ENCODE measurements at places on chromosomes 6 and 20.
A peak's percentile ranks its signal among the peaks of the same experiment; 100 is the strongest.

DNA sequence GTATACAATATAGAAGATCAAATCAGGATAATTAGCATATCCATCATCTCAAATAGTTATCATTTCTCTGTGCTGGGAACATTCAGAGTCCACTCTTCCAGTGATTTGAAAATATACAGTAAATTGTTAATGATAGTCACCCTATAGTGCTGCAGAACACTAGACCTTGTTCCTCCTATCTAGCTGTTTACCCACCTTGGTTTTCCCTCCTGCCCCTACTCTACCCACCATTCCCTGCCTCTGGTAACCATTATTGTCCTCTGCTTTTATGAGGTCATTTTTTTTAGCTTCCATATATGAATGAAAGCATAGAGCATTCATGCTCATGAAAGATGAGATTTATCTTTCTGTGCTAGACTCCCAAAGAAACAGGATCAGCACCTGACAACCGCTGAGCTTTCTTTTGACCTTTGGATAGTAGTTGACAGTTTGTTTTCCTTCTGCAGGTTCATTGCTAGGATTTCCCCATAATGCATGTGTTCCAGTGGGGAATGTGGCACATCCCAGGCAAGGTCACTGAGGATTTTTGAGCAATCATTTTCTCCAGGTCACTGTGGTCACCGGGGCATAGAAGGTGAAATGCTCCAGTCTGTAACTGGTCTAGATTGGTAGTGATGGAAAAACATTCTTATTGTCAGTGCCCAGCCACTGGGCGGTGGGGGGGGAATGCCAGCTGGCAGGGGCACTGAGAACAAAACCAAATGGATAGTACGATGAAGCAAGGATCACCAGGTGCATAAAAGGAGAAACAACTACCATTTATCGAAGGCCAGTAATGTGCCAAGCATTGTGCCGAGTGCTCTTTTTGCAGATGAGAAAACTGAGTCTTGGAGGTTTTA, 33.6 kb upstream of the BCAS1 start:
- DNase-seq = no peak

GRCh38 chr6:45477790-45478189, 100.1 kb upstream of the SUPT3H start:
- DNase-seq = no peak

DNA sequence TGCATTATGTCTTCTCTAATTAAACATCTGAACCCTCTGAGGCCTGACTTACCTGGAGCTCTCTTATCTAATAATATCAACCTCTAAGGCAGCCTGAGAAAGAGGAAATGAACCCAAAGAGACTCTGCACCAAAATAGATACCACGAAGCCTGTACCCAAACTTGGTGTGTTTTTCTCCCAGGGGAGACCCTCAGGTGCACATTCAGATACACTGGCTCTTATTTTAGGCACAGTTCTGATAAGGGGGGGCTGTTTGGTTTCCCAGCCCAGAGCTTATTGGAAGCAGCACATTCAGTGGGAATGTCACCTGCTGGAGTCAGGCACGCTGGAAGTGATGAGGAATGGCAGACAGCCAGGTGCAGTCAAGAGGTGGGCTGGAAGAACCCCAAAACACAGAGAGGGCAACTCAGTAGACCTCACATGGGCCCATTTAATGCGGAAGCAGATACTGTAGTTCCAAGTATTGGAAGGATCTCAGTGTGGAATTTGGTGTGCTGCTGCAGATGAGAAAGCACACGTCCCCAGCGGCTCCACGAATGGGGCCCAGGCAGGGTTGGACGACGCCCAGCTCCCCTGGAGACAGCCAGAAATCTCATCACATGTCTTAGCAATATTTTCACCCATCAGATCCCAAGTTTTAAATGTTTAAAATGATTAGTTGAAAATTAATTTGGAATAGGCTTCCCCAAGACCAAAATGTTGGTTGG, 9.7 kb upstream of the CCR6 start:
- no peak for DNase-seq

DNA sequence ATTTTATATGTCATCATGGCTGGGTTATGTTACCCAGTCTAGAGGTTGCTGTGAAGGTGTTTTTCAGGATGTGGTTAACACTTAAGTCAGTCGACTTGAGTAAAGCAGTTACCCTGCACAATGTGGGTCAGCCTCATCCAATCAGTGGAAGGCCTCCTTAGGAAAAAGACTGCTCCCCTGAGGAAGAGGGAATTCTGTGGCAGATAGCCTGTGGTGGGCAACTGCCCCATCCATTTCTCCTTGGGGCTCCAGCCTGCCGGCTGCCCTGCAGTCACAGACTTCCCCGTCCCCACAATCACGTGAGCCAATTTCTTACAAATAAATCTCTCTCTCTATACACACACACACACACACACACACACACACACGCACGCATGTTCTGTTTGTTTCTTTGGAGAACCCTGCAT, 34.5 kb upstream of the MPC1 start:
- DNase-seq = no peak

DNA sequence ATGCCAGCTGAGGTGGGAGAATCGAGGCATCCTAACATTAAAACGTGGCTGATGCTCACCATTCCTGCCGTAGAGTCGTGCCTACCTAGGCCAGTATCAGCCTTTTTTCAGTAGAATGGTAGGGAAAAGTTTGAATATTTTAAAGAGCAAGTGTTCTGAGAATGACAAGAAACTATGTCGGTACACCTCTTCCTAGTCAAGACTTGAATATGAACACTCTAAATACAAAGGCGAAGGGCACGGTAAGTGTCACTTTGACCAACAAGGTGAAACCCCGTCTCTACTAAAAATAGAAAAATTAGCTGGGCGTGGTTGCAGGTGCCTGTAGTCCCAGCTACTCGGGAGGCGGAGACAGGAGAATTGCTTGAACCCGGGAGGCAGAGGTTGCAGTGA, 1.0 kb downstream of the GINM1 start:
- DNase-seq = no peak

DNA sequence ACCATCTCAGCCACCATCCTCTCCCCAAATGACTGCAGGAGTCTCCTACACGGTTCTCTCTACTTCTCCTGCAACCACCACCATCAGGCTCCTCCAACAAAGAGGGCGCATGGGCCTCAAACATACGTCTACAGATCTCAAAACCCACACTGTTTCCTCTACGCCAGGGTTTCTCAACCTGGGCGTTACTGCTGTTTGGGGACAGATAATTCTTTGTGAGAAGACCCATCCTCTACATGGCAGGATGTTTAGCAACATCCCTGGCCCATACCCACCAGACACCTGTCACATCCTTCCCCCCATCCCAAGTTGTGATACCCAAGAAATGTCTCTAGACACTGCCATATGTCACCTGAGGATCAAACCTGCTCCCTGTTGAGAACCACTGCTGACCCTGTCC, 45.0 kb downstream of the ELMO2 start:
- DNase-seq = peak; percentile 18

DNA sequence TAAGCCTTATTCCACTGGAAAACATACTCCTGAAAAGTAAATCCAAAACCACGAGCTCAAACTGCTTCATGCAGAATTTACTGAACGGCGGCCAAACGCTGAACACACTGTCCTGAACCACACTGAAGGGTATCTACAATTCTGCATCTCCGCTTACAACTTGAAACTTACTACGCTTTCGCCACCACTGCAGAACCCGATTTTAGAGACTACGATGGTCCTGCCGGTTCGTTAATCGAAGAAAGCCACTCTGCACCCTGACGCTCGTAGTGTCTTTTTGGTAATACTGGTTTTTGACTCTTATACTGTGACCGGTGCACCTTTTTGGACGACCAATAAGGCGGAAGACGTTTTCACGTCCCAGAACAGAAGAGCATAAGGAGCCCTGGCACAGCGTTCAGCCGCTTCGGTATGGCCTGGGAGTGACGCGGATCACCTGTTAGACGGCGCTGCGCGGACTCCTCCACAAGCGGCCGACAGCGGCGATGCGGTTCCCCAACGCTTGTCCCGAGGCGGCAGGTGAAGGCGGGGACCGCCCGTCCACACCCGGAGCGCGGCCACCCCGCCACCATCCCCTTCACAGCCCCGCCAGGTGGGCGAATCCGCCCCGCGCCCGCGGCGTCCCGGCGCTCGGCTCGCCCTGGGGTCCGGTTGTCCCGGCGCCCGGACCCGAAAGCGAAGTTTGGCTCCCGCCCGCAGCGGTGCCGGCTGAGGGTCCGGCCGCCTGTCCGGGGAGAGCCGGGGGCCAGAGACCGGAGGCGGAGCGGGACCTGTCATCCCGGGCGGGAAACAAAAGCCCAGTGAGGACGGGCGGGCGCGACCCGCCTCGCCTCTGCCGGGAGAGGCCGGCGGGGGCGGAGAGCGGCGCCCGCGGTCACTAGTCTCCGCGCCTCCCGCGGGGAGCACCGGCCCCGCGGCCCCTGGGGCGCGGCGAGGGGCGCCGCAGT, 784 bp downstream of the FKBP5 start:
- DNase-seq = peak; percentile 51

GRCh38 chr6:35711731-35712130, 23.0 kb upstream of the FKBP5 start:
- DNase-seq = no peak

DNA sequence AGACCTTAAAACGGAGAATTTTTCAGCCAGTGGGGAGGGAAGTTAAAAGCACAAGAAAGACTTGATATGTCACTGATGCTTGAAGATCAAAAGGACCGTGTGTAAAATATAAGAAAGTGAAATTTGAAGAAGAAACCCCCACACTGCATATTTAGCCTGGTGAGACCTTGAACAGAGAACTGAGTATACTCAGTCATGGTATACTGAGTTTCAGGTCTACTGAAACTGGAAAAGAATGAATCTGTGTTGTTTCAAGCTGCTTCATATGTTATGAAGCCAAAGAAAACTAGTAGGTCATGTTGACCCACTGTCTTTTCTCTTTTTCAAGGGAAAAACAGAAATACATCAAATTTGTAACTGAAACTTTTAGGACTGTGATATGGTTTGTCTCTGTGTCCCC, 443.8 kb upstream of the GJE1 start:
- DNase-seq = no peak

DNA sequence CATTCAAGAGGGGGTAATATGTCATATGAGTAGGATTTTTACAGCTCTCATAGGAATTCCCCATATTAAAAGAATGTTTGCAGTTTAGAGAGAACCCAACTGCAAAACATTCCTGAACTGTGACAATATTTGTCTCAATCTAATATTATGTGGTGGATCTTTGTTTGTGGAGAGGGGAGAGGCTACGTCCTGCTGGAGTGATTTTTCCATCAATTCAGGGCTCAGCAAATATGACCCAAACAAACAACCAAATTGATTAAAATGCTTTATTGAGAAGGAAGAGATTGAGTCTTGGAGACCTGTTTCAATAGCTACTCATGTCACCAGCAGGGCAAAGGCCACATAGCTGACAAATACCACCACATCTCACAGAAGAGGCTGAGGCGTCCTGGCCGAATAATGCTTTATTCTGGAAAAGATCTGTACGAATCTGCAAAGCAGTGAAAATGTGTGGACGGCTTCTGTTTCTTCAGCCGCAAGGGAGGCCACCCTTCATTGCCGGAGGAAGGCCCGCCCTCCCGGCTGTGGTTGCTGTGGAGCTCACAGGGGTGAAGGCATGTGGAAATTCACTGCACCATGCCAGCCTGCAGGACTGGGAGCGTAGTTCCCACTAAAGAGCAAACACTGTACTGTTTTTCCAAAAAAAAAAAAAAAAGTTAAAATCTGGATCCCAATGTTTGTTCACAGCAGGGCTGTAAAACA, 89.7 kb upstream of the QKI start:
- DNase-seq = no peak

- DNase-seq = no peak
Observed at GRCh38 chr20:6664574-6664973, 102.9 kb upstream of the BMP2 start.

DNA sequence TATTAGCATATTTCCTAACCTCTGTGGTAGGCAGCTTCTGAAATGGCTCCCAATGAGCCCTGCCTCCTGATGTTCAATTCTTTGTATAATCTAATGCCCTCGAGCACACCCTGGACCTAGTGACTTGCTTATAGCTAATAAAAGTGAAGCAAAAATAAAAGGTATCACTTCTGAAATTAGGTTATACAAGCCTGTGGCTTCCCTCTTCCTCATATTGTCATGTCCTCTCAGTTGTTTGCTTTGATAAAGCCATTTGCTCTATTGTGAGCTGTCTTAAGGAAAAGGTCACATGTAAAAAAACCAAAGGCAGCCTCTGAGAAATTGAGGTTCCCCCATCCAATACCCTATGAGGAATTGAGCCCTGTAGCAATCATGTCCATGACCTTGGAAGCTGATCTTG, 442.1 kb upstream of the ADGRB3 start:
- no peak for DNase-seq

DNA sequence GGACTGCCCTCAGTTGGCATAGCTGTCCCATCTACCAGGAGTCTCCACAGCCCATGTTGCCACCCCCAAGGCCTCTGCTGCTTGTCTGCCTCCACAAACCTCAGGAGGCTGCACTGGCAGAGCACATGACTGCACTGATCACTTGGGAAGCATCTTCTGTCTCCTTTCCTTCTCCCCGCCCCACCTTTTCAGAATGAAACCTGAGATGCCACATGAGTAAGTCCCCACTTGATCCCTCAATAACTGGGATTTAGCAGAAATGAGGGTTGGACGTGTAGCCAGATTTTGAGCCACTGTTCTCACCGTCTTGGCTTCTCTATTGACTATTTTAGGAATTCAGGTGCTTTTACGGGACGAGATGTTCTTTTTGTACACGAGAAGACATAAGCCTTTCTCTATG, 328.4 kb downstream of the CDC5L start:
- no peak for DNase-seq

DNA sequence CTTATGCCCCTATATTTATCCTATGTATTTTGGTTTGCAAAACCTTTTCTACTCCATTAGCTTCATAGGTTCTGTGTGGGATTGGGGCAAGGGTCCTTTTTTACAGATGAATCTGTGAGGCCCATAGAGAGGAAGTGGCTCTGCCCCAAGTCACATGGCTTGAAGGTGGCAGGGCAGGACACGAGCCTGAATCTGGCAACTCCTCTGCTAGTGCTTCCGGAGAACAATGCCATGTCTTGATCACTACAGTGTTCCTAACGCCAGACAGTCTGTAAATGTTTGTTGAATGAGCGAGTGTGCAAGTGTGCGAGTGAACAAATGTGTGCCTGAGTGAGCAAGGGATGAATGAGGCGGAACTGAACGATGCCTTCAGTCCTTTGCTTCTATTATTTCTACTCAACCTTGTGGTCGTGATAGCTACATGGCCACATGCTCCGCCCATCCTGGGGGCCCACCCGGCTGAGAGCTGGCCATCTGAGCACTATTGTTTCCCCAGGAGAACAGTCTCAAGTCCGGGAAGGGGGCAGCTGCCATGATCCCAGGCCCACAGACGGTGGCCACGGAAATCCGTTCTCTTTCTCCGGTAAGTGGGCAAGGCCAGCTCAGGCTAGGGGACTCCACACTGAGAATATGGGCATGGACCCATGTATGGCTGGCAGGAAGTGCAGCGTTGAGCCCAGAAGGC, 17.8 kb upstream of the AAR2 start:
- no peak for DNase-seq

DNA sequence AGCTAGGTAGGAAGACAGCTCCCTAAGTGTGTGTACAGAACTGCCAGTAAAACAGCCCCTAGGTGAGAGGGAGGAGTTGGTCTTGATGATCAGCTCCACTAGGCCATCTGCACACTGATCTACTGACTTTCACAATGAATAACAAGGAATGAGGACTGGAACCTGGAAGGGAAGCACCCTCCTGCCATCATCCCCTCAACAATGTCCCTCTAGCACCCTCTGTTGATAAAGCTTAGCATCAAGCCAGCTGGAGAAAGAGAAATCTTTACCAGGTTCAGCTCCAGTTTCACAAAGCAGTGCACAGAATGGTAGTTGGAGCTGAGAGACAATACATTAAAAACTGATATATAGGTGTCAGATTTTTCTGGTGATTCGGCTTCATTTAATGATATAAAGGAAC, 57.2 kb upstream of the IRAK1BP1 start:
- DNase-seq = no peak

GRCh38 chr20:46773680-46774079, 64.2 kb downstream of the SLC2A10 start:
- DNase-seq = peak; percentile 6
